LHCN-M2 (cell line): ENCODE measurements at places on chromosomes 6 and 20. TPM values are rescaled to one million over a fixed set of nuclear protein-coding genes. Genes with fewer than 3 reads are reported as not detected.

DDX43 gene
- not detected in 2 replicates for total RNA-seq

DLK2 gene
- 2.4 and 4.4 TPM in 2 replicates for total RNA-seq

IL17F gene
- total RNA-seq: not detected in 2 replicates

FAM110A gene
- total RNA-seq: 7.6 and 8.8 TPM in 2 replicates

PACRG gene
- total RNA-seq: 0.75 TPM in 1 of 2 replicates, not detected in the other

PPP1R14C gene
- not detected in 2 replicates for total RNA-seq

OR2J3 gene
- not detected in 2 replicates for total RNA-seq

CD24 gene
- total RNA-seq: 21.5 and 50.8 TPM in 2 replicates

TCFL5 gene
- total RNA-seq: 13.8 and 15.6 TPM in 2 replicates

HRH3 gene
- total RNA-seq: not detected in 2 replicates

TFAP2D gene
- total RNA-seq: not detected in 2 replicates

BPIFB1 gene
- not detected in 2 replicates for total RNA-seq

FAM83C gene
- total RNA-seq: not detected in 2 replicates

DNA sequence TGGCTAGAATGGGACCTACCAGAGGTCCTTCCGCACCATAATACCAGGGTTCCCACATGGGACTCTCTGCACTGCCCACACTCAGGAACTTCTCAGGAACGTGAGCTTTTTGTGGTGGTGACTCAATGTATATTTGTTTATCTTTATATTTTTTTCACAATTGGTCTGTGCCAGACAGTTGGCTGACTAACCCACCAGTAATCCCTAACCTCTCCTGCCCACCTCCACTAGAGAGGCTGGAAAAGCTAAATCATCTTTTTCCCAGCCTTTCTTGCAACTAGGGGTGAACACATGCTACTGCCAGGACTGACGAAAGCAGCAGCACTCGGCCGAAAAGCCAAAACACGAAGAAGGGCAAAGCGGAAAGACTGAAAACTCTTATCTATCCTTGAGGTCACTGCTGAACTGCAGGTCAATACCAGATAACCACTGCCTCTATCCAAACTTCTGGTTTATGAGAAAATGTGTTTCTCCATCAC, 112.9 kb downstream of the TRERF1 start:
- peak; percentile 99 for DNase-seq

- no peak for DNase-seq
These were observed 117.5 kb downstream of the FLRT3 start for GRCh38 chr20:14219801-14220461.

GRCh38 chr6:137467211-137467610, 27.0 kb downstream of the OLIG3 start:
- DNase-seq: no peak

GRCh38 chr6:5388326-5388725, 127.0 kb downstream of the FARS2 start:
- DNase-seq: no peak

DNA sequence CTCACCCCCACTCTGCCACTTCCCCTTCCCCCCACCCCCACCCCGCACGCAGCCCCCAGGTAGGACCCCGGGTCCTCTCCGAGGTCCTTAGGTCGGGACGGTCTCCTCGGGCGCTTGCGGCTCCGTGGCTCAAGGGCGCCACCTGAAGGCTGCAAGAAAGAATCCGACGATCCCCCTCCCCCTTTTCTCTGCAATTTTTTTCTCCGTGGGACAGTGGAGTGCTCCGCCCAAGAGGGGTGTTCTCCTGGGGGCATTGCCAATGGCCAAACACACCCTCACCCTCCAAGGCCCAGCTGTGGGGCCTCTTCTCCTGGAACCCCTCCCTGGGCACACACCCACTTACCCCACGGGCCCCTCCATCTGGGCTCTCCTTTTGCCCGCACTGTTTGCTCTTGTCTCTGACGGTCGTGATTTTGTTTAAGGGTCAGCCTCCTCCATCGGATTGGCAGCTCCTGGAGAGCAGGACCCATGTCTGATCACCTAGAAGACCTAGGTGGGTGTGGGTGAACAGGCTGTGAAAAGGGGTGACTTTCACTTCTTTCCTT, 1.1 kb upstream of the TMEM74B start:
- peak; percentile 26 for DNase-seq

GRCh38 chr6:148650941-148651505, 95.8 kb upstream of the UST start:
- no peak for DNase-seq

GRCh38 chr6:80543151-80543550, 436.7 kb downstream of the BCKDHB start:
- no peak for DNase-seq

DNA sequence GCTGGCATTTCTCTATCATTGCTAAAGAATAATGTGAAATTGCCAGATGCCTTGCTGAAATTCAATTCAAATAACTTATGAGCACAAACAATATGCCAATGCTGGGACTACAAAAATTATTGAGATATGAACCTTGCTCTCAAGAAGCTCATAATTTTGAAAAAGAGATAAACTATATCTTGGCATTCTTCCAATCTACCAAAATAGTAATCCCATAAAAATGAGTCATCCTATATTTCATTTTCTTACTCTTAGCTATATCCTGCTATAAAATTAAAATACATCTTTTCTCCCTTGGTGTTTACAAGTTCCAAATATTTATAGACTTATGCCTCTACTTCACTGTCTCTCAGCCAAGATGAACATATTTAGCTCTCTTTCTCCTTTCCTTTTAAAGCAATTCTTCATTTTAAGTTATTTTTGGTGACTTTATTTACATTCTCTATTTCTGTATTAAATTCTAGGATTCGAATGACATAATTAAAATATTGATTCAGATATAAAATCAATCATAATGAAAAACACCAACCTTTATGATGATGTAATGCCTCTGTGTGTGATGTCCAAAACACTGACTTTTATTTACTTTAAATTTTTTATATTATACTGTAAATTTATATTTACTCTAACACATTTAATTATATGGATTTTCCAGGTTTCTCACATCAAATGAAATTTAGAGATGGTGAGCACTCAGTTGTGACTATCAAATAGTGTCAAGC, 152.6 kb downstream of the CDK19 start:
- peak; percentile 42 for DNase-seq

- no peak for DNase-seq
These were observed 10.3 kb downstream of the RBM38 start for GRCh38 chr20:57401565-57401918.

GRCh38 chr6:139172151-139172550, 37.3 kb downstream of the HECA start:
- no peak for DNase-seq

DNA sequence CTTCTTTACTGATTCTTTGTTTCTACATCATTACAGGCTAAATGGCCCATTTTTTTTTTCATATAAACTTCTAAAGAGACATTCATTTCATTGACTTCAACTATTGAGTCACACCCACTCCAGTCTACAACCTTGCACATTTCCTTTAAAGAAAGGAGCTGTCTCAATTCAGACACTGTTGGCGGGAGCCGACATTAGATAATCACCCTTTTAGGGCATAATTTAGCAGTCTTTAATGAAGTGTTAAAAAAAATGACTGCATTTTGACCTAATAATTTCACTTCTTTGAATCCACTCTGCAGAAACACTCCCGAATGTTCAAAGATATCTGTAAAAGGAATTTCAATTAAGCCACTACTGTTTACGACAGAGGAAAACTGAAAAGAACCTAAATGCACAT, 1.5 kb downstream of the EPM2A start:
- no peak for DNase-seq

DNA sequence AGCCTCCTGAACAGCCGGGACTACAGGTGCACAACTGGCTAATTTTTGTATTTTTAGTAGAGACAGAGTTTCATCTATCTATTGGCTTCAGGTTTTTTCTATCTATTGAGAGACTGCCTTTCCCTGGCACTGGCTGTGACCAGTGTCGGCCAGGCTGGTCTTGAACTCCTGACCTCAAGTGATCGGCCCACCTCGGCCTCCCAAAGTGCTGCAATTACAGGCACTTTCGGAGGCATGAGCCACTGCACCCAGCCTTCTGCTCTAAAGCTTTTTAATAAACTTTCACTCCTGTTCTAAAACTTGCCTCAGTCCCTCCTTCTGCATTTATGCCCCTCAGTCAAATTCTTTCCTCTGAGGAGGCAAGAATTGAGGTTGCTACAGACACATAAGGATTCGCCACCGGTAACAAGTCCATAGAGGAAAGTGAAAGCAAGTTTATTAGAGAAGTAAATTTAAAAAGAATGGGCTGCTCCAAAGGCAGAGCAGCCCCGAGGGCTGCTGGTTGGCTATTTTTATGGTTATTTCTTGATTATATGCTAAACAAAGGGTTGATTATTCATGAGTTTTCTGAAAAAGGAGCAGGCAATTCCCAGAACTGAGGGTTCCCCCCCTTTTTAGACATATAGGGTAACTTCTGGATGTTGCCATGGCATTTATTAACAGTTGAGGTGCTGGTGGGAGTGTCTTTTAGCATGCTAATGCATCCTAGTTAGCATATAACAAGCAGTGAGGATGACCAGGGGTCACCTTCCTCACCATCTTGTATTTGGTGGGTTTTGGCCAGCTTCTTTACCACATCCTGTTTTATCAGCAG, 44.8 kb upstream of the RNGTT start:
- DNase-seq: no peak

GRCh38 chr6:35473075-35473849, 5.1 kb downstream of the RPL10A start:
- no peak for DNase-seq

GRCh38 chr6:91634791-91635190, 1047.9 kb upstream of the MAP3K7 start:
- DNase-seq: no peak

DNA sequence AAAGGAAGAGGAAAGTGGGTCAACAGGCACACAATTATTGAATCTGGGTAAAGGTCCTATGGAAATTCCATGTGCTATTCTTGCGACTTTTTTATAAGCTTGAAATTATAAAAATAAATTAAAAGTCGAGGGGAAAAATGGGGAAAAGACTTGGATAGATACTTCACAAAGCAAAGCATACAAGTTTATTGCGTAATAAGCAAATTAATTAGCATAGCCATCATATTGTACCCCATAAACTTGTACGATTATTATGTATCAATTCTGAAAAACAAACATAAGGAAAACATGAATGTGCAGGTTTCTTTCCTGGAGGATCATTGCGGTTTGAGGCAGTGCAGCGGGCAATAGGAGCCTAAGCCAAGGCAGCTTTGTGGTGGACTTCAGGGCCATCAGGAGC, 351.6 kb upstream of the NOX3 start:
- no peak for DNase-seq

- DNase-seq: no peak
These were observed 90.6 kb downstream of the PAX1 start for GRCh38 chr20:21796059-21796458.

- peak; percentile 24 for DNase-seq
These were observed 30.4 kb downstream of the PSMB1 start for GRCh38 chr6:170522565-170523183.

DNA sequence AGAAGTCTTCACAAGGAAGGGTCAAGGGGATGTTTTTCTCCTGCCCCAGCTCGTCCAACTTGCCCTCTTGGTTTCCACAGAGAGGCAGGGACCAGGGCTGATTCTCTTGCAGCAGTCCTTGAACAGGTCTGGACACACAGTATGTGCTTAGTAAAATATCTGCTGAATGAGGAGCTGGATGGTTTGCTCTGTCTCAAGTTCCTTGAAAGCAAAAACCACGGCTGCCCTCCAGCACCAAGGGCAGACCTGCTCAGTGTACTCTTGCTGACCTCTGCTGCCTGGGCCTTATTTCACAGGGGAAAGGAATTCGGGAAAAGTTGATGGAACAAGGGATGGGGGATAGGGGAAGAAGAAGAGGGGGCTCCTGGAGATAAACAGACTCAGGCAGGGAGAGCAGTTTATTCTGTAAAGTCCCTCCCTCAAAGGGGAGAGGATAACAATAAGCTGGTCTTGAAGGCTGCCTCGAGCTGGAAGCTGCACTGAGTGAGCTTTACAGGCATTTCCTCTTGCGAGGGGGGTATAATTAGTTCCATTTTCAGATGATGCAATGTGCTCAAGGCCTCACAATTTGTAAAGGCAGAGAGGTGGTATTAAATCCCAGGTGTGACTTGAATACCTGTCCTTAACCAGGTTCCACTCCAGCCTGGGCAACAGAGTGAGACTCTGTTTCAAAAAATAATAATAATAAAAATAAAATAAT, 10.3 kb downstream of the KCNK5 start:
- DNase-seq: no peak

- peak; percentile 43 for DNase-seq
These were observed 128.5 kb downstream of the BCAS1 start for GRCh38 chr20:53941680-53942471.

- DNase-seq: no peak
These were observed 704.8 kb downstream of the PTPRT start for GRCh38 chr20:42484790-42485375.

GRCh38 chr6:100475554-100476320, 11.0 kb upstream of the SIM1 start:
- peak; percentile 55 for DNase-seq

GRCh38 chr6:159075506-159076228, 30.9 kb upstream of the TAGAP start:
- DNase-seq: no peak

- DNase-seq: no peak
These were observed 360.0 kb upstream of the TSHZ2 start for GRCh38 chr20:52612046-52612632.
